LHCN-M2 (cell line): ENCODE measurements at places on chromosomes 12 and 14.

DNA sequence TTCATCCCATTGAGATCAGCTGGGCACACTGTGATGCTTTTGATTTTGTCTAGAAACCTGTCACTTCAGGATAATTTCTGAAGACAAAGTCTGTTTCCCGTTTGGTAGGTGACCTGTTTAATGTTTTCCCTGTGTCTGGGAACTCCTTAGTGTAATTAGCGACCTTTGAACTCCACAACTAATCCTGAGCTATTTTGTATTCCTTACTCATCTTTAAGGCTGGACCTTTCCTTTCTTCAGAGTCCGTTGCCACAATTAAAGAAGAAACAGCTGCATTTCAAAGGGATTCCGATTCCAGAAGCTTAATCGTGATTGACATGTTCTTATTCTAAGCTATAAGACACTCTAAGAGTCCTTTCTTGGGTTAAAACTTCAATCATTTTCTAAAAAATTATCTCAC is 22.0 kb downstream of the AP5M1 start:
- DNase-seq = no peak

GRCh38 chr12:57989838-57990237 is 48.5 kb downstream of the ATP23 start:
- DNase-seq = no peak

DNA sequence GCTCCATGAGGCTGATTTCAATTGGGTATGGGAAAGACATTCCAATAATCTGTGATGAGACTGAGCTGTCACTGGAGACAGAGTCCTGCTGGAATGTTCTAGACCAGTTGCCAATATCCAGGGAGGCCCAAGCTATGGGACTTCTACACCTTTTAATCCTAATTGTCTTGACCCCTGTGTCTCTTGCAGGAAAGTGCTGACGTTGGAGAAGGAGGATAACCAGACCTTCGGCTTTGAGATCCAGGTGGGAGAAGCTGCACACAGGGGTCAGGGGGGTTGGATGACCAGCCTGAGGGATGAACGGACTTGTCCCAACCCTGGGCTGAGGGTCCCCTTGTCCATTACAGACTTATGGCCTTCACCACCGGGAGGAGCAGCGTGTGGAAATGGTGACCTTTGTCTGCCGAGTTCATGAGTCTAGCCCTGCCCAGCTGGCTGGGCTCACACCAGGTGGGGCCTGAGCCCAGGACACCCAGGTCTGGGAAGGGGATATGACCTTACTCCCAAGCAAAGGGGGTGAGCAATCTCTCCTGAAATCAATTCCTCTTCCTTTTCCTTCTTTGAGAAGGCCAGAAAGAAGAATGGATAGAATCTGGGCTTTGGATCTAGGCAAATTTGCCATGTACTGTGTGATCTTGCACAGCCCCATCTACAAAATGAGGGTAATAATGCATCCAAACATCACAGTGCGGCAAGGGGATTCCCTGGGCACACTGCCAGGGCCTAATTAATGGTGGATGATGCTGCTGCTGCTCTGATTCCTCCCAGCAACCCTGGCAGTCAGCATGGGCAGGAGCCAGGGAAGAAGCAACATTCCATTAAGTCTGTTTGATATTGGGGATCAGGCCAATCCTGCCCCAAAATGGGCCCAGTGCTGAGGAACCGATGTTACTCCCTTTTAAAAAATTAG is 4.2 kb downstream of the TAMALIN start:
- DNase-seq = no peak

GRCh38 chr12:1635301-1636095 is 6.5 kb downstream of the WNT5B start:
- no peak for DNase-seq

DNA sequence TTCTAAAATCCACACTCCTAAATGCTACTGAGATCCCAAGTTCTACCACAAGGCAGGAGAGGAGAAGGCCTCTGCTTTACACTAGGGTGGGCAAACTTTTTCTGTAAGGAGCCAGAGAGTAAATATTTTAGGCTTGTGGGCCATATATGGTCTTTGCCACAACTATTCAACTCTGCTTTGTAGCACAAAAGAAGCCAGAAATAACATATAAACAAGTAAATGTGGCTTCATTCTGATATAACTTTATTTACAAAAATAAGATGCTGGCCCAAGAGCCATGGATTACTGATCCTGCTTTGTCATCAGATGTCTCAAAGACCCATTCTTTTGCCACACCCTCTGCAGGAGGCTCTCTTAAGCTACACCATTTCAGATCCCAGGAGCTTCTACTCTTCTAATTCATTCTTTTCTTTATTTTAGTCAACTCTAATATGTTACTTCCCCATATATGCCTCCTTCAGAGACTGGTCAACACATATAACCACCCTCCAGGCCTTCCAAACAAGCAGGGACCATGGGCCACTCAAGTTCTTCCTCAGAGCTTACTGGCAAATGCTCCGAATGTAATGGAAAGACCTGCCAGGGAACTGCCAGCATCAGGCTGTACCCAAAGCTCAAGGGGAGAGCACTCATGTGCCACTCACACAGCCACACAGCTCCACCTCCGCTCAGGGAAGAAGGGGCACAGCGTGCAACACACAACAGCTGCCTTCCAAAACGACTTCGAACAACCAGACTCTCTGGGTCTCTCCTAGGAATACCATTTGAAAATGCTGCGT is 15.6 kb downstream of the APPL2 start:
- DNase-seq = no peak
